ENCODE measurements at places on chromosomes 5 and 9. TPM values are rescaled to one million over a fixed set of nuclear protein-coding genes. Genes with fewer than 3 reads are reported as not detected.

GRCh38 chr5:79573983-79574890 lies 38.0 kb upstream of the TENT2 start:
- DNase-seq = no peak

DNA sequence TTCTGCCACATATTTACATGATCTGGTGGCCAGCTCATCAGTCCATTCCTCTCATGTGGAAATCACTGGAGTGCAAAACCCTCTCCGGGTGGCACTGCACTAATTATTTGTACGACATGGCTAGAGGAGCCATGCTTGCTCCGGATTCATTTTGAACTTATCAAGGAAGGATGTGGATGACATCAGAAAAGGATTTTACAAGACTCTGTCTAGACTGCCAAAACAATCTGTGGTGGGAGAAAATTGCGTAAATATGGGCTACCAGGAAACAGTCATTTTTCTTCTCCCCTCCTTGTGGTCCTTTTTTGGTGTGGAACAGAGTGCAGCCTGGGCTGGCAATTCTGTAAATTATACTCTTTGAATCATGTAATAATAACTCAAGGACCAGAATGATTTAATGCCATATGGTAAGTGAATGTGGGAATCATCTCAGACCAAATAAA lies 123.4 kb upstream of the IFNE start:
- DNase-seq = no peak

DNA sequence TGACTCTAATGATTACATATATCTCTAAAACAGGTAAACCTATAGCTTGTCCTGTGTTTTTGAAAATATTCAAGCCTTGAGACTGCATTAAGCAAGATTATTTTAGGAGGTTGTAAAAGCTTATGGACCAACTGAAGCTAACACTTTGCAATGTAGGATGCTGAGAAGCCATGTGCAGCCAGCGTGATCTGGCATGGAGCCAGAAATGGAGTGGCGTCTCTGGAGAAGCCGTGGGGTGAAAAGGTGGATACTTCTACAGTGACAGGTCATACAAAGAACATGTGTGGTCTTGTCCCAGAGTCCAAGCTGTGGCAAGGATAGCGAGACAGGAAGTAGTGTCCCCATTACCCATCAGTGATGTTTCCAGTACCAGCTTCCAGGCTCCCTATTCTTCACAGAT lies 100.8 kb upstream of the CD180 start:
- no peak for DNase-seq

GRCh38 chr9:133155156-133155555 lies 8.6 kb downstream of the GBGT1 start:
- no peak for DNase-seq

DNA sequence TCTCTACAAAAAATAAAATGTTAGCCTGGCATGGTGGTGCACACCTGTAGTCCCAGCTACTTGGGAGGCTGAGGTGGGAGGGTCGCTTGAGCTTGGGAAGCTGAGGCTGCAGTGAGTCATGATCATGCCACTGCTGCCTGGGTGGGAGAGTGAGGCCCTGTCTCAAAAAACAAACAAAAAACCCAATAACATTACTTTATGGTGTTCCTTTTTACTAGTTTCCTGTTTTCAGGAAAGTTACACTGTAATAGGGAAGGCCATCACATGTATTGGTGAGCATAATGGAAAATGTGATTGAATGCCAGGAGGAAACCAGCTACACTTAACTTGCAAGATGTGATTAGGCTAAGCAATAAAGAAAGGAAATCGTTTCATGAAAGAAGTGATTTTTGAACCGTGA lies 42.7 kb downstream of the SV2C start:
- DNase-seq = no peak

DNA sequence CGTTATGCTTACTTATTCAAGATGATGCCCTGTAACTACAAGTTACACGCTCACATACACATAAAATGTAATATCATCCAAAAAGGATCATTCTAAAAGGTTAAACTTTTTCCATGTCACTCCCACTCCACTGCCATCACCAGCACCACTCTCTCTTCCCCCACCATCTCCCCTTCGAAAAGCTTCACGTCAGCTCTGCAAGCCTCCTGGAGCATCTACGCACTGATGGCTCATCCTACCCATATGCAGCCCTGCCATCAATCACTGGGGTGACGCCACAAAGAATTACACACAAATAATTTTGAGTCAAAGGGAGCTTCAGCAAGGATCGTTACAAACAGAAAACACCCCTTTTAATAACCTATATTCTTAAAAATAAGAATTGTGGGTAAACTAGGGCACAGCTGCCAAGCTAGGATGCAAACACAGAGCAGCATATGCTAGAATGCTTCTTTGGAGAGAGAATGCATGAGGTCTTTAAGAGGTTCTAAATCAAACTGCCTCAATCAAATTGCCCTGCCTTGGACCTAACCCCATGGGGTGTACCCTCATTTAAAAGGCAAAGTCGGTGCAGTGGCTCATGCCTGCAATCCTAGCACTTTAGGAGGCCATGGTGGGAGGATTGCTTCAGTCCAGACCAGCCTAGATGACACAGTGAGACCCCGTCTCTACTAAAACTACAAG lies 56.1 kb downstream of the SHB start:
- no peak for DNase-seq

- DNase-seq = no peak
These were observed 135.1 kb upstream of the PPP1R26 start for GRCh38 chr9:135344523-135344901.

DNA sequence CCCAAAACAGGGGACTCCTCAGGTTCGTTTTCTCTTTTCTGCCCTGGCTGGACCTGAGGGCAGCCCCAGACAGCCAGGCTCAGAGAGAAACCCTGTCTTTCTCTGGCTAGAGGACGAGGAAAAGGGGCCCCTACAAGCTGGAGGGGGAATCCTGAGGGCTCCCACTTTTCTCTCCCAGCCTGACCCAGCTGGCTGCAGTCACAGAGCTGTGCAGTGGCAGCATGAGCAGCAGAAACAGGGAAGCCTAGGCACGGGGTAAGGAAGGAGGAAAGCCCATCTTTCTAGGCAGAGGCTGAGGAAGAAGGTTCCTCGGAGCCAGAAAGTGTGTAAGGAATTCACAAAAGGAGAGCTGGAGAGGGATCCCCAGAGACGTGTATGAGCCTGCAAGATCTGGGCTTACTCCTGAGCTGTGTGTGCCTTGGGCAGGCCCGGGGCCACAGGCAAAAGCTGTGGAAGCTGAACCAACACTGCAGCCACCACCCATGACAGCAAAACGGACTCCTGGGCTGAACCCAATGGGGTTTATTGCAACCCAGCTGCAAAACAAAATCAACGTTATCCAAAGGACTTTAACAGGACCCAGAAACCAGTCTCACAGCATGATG lies 16.2 kb downstream of the CAMSAP1 start:
- DNase-seq = no peak

GRCh38 chr5:10434392-10434791 lies 7.3 kb upstream of the ROPN1L start:
- DNase-seq = no peak

DNA sequence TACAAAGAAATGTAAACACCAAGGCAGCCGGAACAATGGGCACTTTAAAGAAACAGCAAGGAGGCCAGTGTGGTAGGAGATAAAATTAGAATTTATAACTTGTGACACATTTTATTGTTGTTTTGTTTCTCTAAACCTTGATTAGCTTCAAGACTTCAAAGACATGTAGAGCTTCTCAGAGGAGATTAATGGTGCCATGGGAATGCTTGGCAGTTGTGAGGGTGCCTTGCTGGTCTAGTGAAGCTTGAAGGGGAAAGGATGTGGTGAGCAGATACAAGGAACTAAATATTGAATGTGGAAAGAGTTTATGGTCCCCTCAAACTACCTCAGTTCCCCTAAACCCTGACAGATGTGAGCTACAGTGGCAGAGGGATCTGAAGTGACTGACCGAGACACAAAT lies 322.4 kb upstream of the ADAMTS16 start:
- no peak for DNase-seq

- DNase-seq = no peak
These were observed 20.3 kb downstream of the MFAP3 start for GRCh38 chr5:154059039-154059430.

DNA sequence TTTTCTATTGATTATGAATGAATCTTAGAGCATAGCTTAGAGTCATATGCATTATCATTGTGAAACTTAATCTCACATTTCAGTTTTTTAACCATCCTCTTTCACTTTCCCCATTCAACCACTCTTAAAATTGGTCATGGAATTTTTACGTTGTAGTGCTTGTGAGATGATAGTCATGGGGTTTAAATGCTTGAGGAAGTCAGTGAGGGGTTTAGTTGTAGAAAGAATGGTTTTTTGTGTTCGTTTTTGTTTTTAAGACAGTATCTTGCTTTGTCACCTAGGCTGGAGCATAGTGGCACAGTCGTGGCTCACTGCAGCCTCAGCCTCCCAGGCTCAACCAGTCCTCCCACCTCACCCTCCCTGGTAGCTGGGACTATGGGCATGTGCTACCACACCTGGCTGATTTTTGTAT lies 19.6 kb downstream of the UGCG start:
- DNase-seq = no peak

GRCh38 chr9:18855656-18856055 lies 177.4 kb downstream of the SAXO1 start:
- DNase-seq = no peak

DNA sequence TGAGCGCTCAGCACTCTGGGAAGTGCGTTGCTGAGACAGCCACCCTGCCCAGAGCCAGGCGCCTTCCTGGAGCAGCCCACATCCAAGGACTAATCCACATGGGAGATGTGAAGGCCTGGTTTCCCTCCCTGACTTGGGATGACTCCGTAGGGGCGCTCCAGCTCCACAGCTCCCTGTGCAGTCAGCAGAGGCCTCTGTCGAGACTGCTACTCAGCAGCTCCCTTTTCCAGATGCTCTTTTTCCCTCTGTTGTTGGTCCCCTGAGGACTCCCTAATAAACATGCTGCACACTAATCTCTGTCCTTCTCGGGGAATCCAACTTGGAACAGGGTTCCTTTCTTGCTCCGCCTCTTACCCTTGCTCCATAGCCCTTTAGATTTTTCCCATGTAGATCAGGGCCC lies 237.3 kb downstream of the ZSWIM6 start:
- no peak for DNase-seq

GRCh38 chr5:62385131-62385530 lies 18.6 kb downstream of the DIMT1 start:
- DNase-seq = no peak

DNA sequence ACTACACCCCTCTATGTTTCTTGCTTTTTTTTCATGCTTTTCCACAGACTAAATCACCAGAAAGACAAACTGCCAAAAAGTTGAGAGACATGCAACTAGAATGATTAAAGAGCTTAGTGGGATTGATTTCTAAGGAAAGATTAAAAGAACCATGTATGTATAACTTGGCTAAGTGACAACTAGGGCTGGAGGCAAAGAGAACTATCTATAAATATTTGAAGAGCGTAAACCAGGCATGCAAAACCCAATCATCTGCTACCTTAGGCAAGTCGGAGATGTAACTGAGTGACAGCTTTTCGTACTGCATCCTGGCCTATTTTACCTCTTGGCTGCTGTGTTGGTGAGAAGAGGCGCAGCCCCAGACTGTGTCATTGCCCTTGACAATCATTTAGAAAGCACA lies 121.0 kb upstream of the TLX3 start:
- no peak for DNase-seq

GRCh38 chr5:5533927-5534326 lies 111.5 kb downstream of the ICE1 start:
- DNase-seq = no peak

Gene PHF24
- total RNA-seq = 0.78 TPM

Gene MARVELD2
- 0.86 TPM for total RNA-seq

Gene PDE8B
- 0.83 TPM for total RNA-seq

Gene CHSY3
- 2.1 TPM for total RNA-seq

Gene OR13C5
- total RNA-seq = not detected

Gene TEK
- 17.4 TPM for total RNA-seq

Gene FOXD4L4
- not detected for total RNA-seq

Gene THBS4
- 29.7 TPM for total RNA-seq

Gene NR2F1-AS1
- total RNA-seq = 8.6 TPM

Gene ZNF354C
- 5.0 TPM for total RNA-seq

Gene DCP2
- 15.7 TPM for total RNA-seq

Data from esophagus muscularis mucosa (tissue), 4 donors.